ENCODE measurements at places on chromosomes 13 and 19. TPM values are rescaled to one million over a fixed set of nuclear protein-coding genes. Genes with fewer than 3 reads are reported as not detected.

- DNase-seq: no peak
Measured at GRCh38 chr19:49217382-49217781, 59.8 kb downstream of the TRPM4 start.

DNA sequence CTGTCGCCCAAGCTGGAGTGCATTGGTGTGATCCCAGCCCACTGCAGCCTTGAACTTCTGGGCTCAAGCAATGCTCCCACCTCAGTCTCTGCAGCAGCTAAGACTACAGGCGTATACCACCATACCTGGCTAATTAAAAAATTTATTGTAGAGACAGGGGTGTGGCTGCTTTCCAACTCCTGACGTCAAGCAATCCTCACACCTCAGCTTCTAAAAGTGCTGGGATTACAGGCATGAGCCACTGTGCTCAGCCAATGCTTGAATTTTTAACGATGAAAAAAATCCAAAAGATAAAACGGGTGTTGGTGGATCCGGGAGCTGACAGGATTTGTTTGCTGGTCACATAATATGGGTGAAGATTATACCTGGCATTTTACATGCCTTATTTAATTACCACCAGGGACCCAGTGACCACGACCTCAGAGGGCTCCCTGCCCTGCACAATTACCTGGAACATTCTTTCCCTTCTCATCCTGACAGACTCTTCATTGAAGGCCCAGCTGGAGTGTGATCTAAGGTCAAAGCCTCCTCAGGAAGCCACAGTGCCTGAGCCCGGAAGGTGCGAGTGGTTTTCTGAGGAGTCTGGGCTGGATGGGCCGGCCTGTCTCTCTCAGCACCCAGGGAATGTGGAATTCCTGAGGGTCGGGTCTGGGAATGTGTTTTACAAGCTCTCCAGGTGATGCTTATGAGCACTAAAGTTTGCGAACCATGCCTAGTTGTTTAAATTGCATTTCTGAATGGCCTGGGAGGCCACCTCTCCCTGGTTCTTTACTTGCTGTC lies 193.3 kb downstream of the USP12 start:
- no peak for DNase-seq

PSG7 gene
- total RNA-seq: not detected

DNA sequence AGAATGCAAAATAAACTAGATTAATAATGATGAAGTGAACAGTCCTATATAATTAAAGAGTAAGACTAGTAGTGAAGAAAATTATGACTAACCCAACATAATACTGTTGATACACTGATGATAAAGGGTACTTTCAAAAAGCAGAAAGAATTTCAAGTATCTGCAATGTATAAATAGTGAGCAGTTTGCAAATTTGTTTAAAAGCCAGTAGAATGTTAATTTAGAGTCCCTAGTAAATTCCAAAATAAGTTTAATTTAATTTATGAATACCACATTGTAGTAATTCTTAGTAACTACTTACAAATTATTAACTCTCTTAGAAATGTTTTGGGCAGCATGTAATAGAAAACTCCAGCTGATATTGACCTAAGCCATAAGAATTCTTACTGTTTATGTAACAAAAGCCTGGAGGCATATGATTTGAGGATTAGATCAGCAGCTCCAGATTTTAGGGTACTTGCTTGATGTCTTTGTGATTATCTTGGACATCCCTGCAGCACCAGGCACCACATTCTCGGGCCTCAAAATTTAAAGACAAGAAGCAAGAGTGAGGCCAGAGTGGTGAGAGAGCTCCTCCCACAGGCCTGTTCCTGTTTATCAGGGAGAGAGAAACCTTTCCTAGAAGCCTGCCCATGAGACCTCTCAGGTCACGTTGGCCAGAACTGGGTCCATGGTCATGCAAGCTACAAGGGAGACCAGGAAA lies 67.6 kb upstream of the TDRD3 start:
- DNase-seq: no peak

CYP4F22 gene
- total RNA-seq: 9.4 TPM

GRCh38 chr13:74886502-74886901 lies 595.5 kb downstream of the TBC1D4 start:
- no peak for DNase-seq

DNA sequence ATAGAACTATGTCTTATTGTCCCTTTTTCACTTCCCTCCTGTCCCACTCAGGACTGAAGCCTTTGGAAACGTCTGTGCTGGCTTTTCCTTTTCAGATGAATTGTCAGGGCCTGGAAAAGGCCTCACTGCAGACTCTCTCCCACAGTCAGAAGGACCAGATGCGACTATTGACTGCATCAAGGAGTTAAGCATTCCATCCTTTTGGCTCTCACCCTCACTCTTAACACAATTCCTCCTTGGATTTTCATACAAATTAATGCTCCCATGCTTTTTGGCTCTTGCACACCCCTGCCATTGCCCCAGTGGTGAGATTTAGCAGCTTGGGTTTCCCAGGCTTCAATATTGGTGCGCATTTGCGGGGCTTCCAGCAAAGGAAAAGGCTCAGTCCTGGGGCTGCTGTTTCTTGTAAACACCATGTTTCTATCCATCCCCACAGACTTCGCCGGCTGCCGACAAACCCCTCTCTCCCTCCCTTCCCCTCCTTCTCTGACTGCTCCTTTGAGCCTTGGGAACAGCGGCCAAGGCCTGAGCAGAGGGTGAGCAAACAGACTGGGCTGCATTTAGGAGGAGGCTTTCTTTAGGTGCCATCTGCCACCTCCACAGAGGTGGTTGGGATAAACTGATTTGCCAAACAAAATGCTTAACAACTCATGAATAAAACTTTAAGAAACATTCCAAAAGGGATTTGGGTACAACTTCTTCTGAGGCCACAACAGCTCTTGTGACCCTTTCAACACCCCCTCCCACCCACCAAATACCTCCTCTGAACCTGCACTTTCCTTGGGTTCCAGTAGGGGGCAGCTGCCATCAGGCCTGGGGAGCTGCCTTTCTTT lies 48.6 kb upstream of the PCDH8 start:
- DNase-seq: no peak

ZNF491 gene
- total RNA-seq: 3.9 TPM

Measured in breast epithelium (tissue), 4 donors.